Fibroblast of mammary gland (primary cell): ENCODE measurements at places on chromosomes 7 and 10.

DNA sequence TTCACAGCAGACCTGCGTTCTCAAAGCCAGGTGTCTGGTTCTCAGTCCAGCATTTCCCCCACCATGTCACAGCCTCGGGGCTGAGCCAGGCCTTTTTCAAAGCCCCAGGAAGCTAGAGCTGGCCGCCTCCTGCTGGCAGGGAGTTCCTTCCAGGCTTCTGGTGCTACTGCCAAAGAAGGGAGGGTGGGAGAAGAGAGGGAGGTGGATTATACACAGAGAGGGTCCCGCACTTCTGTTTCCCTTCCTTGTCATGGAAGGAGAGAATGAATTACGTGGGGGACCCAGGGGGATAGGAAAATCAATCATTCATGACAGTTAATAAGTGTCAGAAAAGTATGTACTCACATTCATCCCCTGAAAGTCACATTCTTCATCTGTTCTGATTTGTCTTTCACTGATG is 600 bp upstream of the LGI1 start:
- DNase-seq: no peak

DNA sequence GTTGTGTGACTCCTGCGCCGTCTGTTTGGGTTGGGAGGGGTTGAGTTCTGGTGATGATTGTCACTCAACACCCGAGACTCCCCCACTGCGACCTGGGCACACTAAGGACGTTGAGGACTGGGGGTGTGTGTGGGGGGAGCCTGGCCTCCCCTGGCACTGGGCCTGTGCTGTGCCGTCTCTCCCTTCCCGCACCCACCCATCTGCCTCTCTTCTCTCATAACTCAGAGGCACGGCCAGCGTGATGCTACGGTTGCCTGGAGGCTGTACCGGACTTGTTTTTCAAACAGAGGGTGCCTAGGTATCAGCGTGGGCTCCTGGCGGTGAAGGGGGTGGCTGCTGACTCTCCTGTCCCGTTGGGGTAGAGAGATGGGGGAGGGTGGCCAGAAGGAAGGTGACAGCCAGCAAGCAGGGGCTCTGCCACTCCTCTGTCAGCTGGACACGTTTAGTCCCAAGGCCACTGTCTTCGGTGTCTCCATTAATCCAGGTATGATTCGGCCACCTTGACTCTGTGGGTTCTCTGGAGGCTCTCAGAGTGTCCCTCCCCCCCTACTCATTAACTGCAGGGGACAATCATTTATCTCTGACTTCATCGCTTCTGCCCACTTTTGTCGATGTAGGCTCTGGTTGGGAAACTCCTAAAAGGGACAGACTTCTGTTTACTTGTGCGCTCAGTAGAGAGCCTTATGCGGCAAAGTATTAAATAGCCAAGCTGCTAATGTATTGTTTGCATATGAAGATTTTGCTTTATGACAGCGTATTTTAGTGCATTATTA is 56.5 kb upstream of the PFKFB3 start:
- DNase-seq: no peak

- no peak for DNase-seq
Observed at GRCh38 chr10:124640538-124641231, 103.5 kb downstream of the FAM53B start.

DNA sequence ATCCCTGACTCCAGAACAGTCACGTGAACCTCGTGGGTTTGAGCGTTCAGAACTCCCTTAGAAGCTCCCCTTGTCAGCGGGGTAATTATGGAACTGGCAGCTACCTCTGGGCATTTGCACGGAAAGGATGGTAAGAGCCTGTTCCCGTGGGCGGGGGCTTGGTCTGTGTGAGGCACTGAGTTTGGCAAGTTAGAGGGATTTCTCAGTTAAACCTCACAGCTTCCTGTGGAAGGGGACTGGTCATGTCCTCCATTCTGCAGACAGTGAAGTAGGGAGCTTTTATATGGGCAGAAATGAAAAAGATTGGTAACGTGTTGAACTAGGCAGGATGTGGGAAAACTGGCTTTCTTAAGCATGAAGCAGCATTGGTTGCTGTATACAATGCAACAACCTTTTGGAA is 16.0 kb downstream of the PALD1 start:
- DNase-seq: no peak

- no peak for DNase-seq
Observed at GRCh38 chr10:12768156-12769100, 233.1 kb downstream of the CCDC3 start.

DNA sequence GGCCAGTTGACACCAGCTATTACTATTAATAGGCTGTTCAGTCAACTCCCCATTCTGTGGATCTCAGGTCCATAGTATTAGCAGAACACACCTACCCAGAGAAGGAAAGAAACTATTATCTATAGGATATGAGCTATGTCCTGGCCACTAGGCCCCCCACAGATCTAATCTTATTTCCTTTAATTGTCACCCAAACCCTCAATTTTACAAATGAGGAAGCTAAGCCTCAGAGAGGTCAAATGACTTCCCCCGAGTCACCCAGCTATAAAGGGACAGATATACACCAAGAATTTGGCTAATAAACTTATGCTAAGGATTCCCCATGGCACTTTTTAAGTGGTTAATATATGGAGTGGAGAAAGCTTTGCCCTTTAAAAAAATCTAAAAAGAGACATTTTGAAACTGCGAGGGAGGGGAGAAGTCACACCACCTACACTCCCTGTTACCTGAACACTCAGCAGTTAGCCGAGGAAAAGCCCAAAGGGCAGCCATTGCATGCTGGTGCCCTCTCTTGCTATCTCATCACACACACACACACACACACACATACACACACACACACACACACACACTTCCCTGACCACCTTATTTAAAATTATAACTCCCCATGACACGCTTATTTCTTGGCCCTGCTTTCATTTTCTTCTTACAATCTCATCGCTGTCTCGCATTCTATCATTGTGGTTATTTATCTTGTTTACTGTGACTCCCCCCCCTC is 157.0 kb upstream of the ADO start:
- no peak for DNase-seq

- peak; percentile 15 for DNase-seq
Observed at GRCh38 chr7:28458732-28459131, 46.4 kb downstream of the CREB5 start.
